Stimulated activated CD8-positive, alpha-beta memory T cell treated with anti-CD3 and anti-CD28 coated beads, Interleukin-7, amount 100 ng/mL, for 24 hours (primary cell): ENCODE measurements at places on chromosomes 4 and X.

GRCh38 chr4:107348188-107349050 lies 312.3 kb upstream of the DKK2 start:
- no peak for DNase-seq

GRCh38 chrX:91389026-91389425 lies 45.6 kb upstream of the PABPC5 start:
- no peak for DNase-seq

DNA sequence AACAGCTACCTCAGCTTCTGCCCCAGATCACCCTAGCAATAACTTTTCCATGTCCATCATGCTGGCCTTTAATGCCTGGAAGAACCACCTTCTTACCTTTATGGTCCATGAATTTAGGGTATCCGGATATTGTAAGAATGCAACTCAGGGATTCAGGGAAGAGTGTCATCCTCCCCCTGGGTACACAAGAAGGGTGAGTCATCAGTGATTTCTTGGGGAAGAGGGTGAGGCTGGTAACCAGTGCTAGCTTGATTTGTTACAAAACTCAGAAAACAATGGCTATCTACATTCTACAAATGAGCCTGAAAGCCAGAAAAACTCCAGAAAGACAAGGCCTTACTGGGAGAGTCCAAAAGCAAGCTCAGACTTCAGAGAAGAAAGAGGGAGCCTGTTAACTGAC lies 10.4 kb upstream of the NALF2 start:
- no peak for DNase-seq

DNA sequence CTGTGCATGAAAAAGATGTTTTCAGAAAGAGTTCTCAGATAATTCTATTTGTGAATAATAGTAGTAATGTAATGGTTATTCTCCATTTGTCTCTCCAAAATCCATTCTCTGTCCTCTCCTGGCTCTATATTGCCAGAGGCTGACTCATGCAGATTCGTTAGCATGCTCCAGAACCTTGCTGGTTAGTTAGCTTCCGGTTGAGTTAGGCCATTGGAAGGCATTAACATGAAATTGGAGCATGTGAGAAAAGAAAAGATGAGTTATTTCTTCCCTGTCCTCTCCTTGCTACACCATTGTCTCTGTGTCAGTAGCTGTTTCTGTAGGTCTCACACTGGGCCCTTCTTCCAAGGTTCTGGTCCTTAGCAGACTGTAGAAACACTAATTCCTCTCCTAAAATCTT lies 23.5 kb upstream of the PRDM8 start:
- DNase-seq = no peak

DNA sequence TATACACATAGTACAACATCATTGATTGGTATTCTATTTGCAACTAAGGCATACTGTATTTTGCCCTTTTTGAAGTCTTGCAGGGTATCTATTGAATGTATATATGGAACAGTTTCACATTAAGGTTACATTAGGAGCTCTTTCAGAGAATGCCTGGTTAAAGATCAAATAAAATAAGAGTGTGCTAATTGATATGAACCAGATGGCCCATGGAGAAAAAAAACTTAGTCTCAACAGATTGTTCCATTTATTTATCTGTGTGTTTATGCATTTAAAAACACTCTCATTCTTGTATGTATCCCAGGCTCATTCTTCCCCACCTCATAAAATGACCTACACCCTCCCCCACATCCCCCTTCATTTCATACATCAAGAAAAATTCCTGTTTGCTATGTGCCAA lies 35.2 kb upstream of the GRIA2 start:
- no peak for DNase-seq

DNA sequence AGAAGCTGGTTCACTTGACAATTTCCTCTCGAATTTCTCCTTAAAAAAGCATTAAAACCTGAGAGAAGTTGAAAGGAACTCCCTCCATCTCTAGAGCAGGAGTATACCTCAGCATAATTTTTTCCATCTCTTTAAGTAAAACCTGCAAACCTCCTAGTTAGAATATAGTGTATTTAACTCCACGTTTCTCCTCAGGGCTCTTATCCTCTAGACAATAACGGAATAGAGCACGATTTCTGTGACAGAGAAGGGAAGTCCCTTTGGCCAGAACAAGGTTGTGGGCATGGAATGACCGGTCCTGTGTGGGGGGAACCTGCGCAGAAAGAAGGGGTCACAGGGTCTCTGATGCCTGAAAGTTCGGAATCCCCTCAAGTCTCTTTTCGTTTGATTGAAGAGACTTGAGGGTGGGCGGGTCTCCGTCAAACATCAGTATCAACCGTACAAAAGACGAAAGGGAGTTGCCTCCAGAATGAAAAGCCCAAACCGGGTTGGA lies 697 bp downstream of the ZNF280C start:
- DNase-seq = no peak
